Stimulated activated CD8-positive, alpha-beta memory T cell treated with anti-CD3 and anti-CD28 coated beads, Interleukin-4, amount 100 ng/mL, for 24 hours (primary cell): ENCODE measurements at places on chromosomes 5 and 9.

- DNase-seq, result no peak
These were observed 13.4 kb upstream of the STRBP start for GRCh38 chr9:123281659-123282350.

DNA sequence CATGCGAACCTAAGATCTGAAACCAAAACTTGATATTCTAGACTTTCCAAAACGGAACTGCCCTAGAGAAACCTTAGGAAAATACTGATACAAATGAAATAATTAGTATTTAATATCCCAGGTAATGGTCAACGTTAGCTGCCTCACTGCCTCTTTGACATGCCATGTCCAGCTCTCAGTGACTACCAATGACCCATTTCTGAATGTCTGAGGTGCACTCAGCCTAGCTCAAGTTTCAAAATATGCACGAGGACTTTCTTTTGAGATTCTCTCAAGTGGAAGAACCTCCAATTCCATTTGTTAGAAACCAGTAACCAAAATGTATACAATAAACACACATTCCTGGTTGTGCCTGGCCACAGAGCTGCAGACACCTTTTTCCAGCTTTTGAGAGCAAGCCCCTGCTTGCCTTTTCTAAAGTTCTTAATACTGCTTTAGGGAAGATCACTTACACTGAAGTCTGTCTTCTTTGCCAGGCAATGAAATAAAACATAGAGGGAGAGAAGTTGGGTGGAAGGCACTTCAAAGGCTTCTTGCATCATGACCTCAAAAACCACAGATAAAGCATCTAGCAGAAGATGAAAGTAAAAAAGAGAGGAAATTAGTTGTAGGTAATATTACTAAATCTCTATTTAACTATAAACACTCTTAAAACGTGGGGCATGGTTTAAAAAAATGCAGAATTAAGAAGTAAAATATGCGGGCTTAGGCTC, 87.9 kb downstream of the MRPS27 start:
- DNase-seq, result no peak

DNA sequence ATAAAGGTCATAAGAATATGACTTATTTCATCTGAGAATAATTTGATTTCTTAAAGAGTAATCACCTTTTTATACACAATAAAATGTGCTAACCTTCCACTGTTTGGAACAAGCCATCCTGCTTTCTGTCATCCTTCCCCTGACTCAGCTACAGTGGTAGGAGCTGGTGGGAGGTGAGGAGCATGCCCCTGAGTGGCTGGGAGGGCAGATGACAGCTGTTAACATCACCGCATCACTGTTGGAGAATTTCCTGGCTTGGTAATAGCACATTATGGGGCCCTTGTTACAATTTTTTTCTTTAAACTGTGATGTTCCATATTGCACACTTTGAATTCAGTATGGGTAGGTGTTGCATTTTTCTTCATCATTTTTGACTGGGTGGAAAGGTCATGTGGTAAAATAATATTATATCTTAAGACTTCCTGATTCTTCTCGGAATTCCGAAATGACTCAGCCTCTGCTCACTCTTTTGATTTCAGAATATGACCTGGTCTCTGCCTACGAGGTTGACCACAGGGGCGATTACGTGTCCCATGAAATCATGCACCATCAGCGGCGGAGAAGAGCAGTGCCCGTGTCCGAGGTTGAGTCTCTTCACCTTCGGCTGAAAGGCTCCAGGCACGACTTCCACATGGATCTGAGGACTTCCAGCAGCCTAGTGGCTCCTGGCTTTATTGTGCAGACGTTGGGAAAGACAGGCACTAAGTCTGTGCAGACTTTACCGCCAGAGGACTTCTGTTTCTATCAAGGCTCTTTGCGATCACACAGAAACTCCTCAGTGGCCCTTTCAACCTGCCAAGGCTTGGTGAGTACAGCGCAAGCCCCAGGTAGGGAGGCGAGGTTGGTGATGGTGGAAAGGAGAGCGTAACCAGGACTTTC, 5.8 kb downstream of the ADAMTS16 start:
- no peak for DNase-seq

GRCh38 chr5:9739135-9739534, 109.0 kb upstream of the TAS2R1 start:
- no peak for DNase-seq

- no peak for DNase-seq
These were observed 8.4 kb upstream of the JMY start for GRCh38 chr5:79227484-79228025.
